ENCODE measurements at places on chromosomes 5 and 9. TPM values are rescaled to one million over a fixed set of nuclear protein-coding genes. Genes with fewer than 3 reads are reported as not detected.

RANBP3L gene
- total RNA-seq, result not detected

LURAP1L gene
- 7.6 TPM for total RNA-seq

GAPT gene
- total RNA-seq, result not detected

WHRN gene
- 1.8 TPM for total RNA-seq

ABCA1 gene
- total RNA-seq, result 75.3 TPM

IFNA21 gene
- not detected for total RNA-seq

DIPK1B gene
- 20.1 TPM for total RNA-seq

CORO2A gene
- 1.1 TPM for total RNA-seq

CDH18 gene
- not detected for total RNA-seq

PRPF4 gene
- 22.4 TPM for total RNA-seq

TMEM252 gene
- not detected for total RNA-seq

EQTN gene
- total RNA-seq, result not detected

STPG3 gene
- total RNA-seq, result not detected

SNCAIP gene
- not detected for total RNA-seq

Data from cardiac atrium fibroblast (primary cell).